Upper lobe of left lung (tissue), 6 donors: ENCODE measurements at places on chromosomes 3 and 15. TPM values are rescaled to one million over a fixed set of nuclear protein-coding genes. Genes with fewer than 3 reads are reported as not detected.

GRCh38 chr3:34863485-34863884, 775.8 kb upstream of the ARPP21 start:
- H3K27me3 ChIP-seq: peaks cover 3% of the 10 kb centered on the region
- no peaks in the 10 kb centered on the region for H3K4me1 ChIP-seq
- DNase-seq: no peak
- no peaks in the 10 kb centered on the region for H3K36me3 ChIP-seq

DNA sequence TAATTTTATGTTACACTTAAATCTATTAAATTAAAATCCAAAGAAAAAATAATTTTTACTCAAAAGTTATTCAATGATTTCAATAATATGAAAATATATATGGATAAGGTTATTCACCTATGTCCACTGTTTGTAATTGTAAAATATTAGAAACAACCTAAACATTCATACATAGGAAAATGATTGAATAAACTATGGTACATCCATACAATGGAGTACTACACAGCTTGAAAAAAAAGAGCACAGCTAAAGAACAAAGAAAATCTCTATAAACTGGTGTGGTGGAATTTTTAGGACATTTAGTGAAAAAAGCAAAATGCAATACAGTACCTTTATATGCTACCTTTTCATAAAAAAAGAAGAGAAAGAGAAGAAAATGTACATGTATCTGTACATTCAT, 52.8 kb downstream of the SHOX2 start:
- H3K27me3 ChIP-seq: no peaks in the 10 kb centered on the region
- H3K27ac ChIP-seq: no peak overlapping the region
- DNase-seq: no peak
- H3K4me3 ChIP-seq: no peak overlapping the region
- H3K36me3 ChIP-seq: no peaks in the 10 kb centered on the region

- DNase-seq: no peak
- no peak overlapping the region for H3K27ac ChIP-seq
- no peaks in the 10 kb centered on the region for H3K4me1 ChIP-seq
- no peak overlapping the region for H3K4me3 ChIP-seq
Measured at GRCh38 chr3:66703501-66703900, 202.7 kb upstream of the LRIG1 start.

DNA sequence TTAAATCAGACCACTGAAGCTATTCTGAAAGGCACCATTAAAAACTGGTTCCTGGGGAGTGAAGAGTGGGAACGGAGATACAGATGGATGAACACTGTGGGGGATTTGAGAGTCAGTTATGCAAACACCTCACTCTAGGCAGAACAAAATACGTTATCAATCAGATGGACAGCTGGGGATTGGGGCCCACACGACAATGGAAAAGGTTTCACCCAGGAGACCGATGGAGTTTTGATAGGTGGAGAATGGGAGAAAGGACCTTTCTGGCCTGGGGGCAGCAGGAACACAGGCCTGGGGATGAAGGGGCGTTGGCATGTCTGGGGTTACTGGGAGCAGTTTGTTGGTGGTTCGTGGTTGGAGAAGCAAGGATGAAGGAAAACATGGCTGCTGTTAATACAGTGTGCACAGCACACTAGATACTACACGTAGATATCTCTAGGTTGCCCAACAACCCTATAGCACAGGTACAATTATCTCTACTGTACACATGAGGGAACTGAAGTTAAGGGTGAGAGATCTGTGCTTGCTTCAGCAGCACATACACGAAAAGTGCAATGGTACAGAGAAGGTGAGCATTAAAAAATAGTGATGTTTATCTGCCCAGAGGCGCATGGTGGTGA, 16.5 kb downstream of the ST6GAL1 start:
- H3K27me3 ChIP-seq: no peaks in the 10 kb centered on the region
- H3K36me3 ChIP-seq: peaks cover 3% of the 10 kb centered on the region
- peaks cover 11% of the 10 kb centered on the region for H3K4me1 ChIP-seq
- H3K4me3 ChIP-seq: no peak overlapping the region
- DNase-seq: no peak

DNA sequence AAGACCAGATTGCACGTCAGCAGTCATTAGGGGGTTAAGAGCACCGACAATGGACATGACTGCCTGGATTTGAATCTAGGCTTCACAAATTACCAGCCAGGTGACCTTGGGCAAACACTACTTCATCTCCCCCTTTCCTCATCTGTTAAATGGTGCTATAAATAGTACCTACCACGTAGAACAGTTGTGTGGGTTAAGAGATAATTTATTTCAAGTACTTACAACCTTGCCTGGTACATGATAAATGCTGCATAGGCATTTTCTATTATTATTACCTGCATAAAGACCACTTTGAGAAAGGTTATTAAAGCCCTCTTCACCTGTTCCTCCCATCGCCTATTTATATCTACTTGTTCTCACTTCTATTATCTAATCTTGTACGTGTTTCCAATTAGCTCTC, 64.7 kb downstream of the BTD start:
- H3K27me3 ChIP-seq: no peaks in the 10 kb centered on the region
- H3K36me3 ChIP-seq: peaks cover 23% of the 10 kb centered on the region
- no peaks in the 10 kb centered on the region for H3K4me1 ChIP-seq
- H3K27ac ChIP-seq: no peak overlapping the region
- no peak for DNase-seq

GRCh38 chr3:13358643-13359042, 61.5 kb downstream of the NUP210 start:
- H3K36me3 ChIP-seq: no peaks in the 10 kb centered on the region
- H3K27me3 ChIP-seq: no peaks in the 10 kb centered on the region
- H3K4me3 ChIP-seq: no peak overlapping the region
- DNase-seq: no peak

UNC13C gene
- 1.0 TPM for total RNA-seq

PPCDC gene
- 16.4 TPM for total RNA-seq
